ENCODE measurements at places on chromosomes 11 and 22.
A peak's percentile ranks its signal among the peaks of the same experiment; 100 is the strongest.

- H3K4me3 ChIP-seq, result no peak overlapping the region
- no peak for DNase-seq
- H3K4me1 ChIP-seq, result peaks cover 7% of the 10 kb centered on the region
- H3K36me3 ChIP-seq, result no peaks in the 10 kb centered on the region
Measured at GRCh38 chr11:126426820-126427749, 71.6 kb downstream of the ST3GAL4 start.

- no peak overlapping the region for H3K27ac ChIP-seq
- H3K4me1 ChIP-seq, result no peaks in the 10 kb centered on the region
- H3K4me3 ChIP-seq, result no peak overlapping the region
- H3K36me3 ChIP-seq, result no peaks in the 10 kb centered on the region
Measured at GRCh38 chr11:111205632-111206385, 39.7 kb upstream of the POU2AF2 start.

DNA sequence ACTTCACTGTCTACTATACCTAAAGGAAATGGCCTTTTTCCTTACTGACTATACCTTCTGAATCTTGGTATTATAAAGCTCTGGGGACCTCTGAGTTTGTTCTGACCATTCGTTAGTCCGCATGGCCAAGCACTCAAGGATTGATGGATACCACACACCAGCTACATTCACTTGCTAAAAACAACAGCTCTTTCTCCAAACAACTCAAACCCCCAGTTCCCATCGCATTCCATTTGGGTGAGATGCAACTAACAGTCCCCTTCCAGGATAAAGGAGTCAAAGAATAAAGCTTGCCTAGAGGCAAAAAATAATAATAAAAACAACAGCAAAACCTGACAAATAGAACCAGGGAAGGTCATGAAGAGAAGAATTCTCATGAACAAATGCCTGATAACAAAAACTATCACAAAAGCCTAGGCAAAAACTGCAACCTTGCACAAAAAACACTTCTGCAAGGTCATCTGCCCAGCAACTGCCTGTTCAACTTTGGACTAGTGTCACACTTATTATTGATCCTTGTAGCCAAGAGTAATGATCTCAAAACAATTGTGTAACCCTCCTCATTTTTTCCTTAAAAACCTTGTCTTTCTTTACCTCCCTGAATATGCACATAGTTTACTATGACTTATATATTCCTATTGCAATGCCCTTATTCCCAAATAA lies 139.0 kb upstream of the GUCY1A2 start:
- H3K27ac ChIP-seq, result peak overlapping the region; percentile 23
- H3K4me1 ChIP-seq, result peaks cover 23% of the 10 kb centered on the region
- no peaks in the 10 kb centered on the region for H3K27me3 ChIP-seq
- no peaks in the 10 kb centered on the region for H3K36me3 ChIP-seq
- DNase-seq, result no peak
- H3K4me3 ChIP-seq, result no peak overlapping the region

DNA sequence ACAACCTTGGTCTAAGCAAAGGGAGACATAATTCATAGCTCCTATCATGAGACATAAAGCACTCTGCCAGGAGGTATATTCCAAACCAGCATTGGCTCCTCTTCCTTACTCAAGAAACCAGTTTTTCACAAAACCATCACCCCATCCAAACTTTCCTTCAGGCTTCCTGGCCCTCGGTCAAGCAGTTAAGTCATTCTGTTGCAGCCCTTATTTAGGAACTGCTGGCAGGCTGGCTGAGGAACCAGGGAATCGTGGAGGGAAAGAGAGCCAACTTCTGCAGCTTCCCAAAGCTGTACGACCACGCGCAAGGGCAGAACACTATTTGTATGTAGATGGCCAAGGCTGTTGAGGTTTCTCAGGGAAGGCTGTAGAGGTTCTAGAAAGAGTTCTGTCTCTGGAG lies 680 bp downstream of the IFT46 start:
- no peaks in the 10 kb centered on the region for H3K27me3 ChIP-seq
- 0 out of 2 replicates have a peak overlapping the region, but pooled peaks have one; percentile 6 for H3K4me3 ChIP-seq
- H3K4me1 ChIP-seq, result no peaks in the 10 kb centered on the region

DNA sequence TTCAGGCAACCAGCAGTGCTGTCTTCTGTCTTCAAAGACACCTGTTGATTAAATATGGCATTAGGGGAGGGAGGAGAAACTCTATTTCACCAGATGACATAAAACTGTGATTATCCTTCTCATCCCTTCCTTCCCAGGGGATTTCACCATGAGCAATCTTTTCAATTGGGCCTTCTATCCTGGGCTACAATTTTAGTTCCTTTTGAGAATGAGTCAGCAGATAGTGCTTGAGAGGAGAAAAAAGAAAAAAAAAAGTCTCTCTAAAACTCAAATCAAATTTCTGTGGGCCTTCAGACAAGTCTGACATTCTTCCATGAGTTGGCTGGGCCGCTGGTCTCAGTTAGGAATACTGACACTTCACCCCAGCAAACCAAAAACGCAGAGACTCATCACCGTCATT lies 7.2 kb downstream of the FLI1 start:
- H3K27me3 ChIP-seq, result no peaks in the 10 kb centered on the region
- DNase-seq, result no peak
- H3K36me3 ChIP-seq, result no peaks in the 10 kb centered on the region

DNA sequence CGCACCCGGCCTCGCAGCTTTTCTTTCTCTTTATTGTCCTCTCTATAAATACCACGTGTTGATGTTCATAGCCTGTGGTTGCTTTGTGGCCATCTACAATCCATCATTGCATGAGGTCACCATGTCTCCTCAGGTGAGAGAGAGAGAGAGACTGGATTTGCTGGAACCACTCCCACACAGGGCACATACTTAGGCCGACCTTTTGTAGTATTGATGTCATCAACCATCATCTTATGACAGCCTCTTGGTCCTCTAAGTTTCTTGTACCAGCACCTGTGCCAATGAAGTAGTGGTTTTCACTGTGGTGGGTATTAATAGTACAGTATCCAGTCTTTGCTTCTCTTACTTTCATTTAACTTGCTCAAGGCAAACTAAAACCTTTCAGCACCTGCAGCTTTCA lies 22.8 kb upstream of the P2RY6 start:
- H3K4me3 ChIP-seq, result no peak overlapping the region
- H3K27ac ChIP-seq, result peak overlapping the region; percentile 5
- no peaks in the 10 kb centered on the region for H3K27me3 ChIP-seq
- H3K36me3 ChIP-seq, result no peaks in the 10 kb centered on the region

- peaks cover 6% of the 10 kb centered on the region for H3K4me1 ChIP-seq
- no peak overlapping the region for H3K4me3 ChIP-seq
- DNase-seq, result no peak
- H3K27ac ChIP-seq, result no peak overlapping the region
- no peaks in the 10 kb centered on the region for H3K27me3 ChIP-seq
Measured at GRCh38 chr11:116162886-116163230, 609.9 kb downstream of the BUD13 start.

GRCh38 chr11:16795146-16795545 lies 56.7 kb downstream of the C11orf58 start:
- no peaks in the 10 kb centered on the region for H3K36me3 ChIP-seq
- DNase-seq, result no peak
- H3K4me1 ChIP-seq, result no peaks in the 10 kb centered on the region
- H3K27ac ChIP-seq, result no peak overlapping the region
- no peak overlapping the region for H3K4me3 ChIP-seq
